Left ventricle myocardium superior (tissue), 1 donor: ENCODE measurements at places on chromosomes 16 and 17.
A peak's percentile ranks its signal among the peaks of the same experiment; 100 is the strongest.

GRCh38 chr17:78990349-78991016 is 10.8 kb upstream of the LGALS3BP start:
- DNase-seq, result peak; percentile 44

DNA sequence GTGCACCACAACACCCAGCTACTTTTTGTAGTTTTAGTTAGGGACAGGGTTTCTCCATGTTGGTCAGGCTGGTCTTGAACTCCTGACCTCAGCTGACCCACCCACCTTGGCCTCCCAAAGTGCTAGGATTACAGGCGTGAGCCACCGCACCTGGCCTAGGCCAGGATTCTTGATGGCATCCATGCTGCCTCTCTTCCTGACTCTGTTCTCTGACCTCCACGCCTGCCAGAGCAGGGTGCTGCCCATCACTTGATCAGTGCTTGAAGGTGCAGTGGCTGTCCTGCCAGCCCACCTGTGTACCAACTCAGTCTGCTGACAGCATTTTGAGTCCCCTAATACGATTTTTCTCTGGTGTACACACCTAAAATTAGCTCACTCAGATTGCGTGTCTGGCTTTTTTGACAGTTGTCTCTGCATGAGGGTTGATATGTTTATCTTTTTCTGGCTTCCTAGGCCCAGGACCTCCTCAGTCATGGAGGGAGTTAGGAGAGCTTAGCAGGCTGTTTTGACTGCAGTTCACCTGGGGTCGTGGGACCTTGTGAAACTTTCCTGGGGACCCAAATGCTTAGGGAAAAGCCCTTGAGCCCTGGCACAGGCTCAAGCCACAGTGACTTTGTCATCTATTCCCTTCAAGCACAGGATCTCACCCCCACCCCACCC is 5.9 kb downstream of the HAS3 start:
- DNase-seq, result no peak

- no peak for DNase-seq
Measured at GRCh38 chr17:5672815-5673430, 88.6 kb upstream of the NLRP1 start.

DNA sequence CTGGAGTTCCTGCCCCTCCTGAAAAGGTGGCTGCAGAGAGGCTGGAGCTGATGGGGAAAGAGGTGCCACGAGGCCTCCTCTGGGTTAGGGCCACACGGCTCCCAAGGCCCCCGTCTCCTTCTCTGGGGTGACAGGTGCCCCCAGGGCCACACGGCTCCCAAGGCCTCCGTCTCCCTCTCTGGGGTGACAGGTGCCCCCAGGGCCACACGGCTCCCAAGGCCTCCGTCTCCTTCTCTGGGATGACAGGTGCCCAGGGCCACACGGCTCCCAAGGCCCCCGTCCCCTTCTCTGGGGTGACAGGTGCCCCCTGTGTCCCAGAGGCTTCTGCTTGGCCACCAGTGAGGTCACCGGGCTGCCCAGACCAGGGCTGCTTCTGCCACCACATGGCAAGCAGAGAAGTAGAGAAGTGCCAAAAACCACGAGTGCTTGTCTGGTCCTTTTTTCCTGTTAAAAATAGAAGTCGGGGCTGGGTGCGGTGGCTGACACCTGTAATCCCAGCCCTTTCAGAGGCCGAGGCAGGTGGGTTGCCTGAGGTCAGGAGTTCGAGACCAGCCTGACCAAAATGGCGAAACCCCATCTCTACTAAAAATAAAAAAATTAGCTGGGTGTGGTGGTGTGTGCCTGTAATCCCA is 4.1 kb downstream of the CAPN15 start:
- no peak for DNase-seq

- no peak for DNase-seq
Measured at GRCh38 chr17:80783486-80783885, 208.2 kb upstream of the CHMP6 start.

- DNase-seq, result no peak
Measured at GRCh38 chr17:39648616-39649366, 11.8 kb downstream of the STARD3 start.

GRCh38 chr17:60436676-60437075 is 14.4 kb downstream of the CHCT1 start:
- DNase-seq, result no peak
